MCF 10A (cell line): ENCODE measurements at places on chromosomes 3 and 15. TPM values are rescaled to one million over a fixed set of nuclear protein-coding genes. Genes with fewer than 3 reads are reported as not detected.

IQCH gene
- 4.4 and 5.0 TPM in 2 replicates for total RNA-seq

ZPLD1 gene
- 0.12 and 0.22 TPM in 2 replicates for total RNA-seq

DNA sequence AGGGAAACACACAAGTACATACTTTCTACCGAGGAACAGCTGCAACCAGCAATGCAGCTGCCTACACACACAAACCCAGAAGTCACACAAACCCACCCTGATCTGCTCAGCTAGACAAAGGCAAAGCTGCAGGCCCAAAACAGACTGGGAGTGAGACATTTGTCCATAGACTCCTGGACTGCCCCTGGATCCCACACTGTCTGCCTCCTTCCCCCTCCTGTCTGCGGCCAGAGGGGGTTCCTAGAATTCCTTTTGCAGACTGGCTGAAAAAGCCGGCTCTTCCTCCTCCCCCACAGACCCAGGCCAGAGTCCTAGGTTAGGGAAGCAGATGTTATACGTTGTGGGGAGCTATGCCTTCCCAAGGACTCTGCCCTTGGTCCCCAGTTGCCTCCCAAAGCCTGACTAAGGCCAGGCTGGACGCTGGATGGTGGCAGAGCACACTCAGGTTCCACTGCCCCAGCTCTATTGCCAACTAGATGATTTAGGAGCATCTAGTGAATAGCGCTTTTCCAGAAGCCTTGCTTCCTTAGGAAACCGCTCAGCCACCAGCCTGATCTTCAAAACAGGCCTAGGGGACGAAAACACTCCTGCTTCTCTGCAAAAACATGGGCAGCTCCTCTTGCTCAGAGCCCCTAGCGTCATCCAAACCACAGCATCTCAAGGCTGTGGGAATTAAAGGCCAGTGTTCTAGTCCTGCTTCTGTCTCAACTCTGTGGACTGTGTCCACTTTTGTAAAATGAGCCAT, 37.4 kb upstream of the CILP start:
- H3K27ac ChIP-seq = no peak overlapping the region
- DNase-seq = no peak
- H3K27me3 ChIP-seq = no peaks in the 10 kb centered on the region
- no peaks in the 10 kb centered on the region for H3K4me1 ChIP-seq

- no peaks in the 10 kb centered on the region for H3K27me3 ChIP-seq
- H3K36me3 ChIP-seq = no peaks in the 10 kb centered on the region
- H3K27ac ChIP-seq = peak overlapping the region; percentile 14
- peaks cover 32% of the 10 kb centered on the region for H3K4me1 ChIP-seq
Observed at GRCh38 chr3:4741404-4742307, 237.6 kb upstream of the BHLHE40 start.

GRCh38 chr15:89728254-89728653, 22.8 kb downstream of the MESP1 start:
- H3K4me3 ChIP-seq = no peak overlapping the region
- no peak for DNase-seq
- H3K36me3 ChIP-seq = no peaks in the 10 kb centered on the region
- no peaks in the 10 kb centered on the region for H3K4me1 ChIP-seq

DNA sequence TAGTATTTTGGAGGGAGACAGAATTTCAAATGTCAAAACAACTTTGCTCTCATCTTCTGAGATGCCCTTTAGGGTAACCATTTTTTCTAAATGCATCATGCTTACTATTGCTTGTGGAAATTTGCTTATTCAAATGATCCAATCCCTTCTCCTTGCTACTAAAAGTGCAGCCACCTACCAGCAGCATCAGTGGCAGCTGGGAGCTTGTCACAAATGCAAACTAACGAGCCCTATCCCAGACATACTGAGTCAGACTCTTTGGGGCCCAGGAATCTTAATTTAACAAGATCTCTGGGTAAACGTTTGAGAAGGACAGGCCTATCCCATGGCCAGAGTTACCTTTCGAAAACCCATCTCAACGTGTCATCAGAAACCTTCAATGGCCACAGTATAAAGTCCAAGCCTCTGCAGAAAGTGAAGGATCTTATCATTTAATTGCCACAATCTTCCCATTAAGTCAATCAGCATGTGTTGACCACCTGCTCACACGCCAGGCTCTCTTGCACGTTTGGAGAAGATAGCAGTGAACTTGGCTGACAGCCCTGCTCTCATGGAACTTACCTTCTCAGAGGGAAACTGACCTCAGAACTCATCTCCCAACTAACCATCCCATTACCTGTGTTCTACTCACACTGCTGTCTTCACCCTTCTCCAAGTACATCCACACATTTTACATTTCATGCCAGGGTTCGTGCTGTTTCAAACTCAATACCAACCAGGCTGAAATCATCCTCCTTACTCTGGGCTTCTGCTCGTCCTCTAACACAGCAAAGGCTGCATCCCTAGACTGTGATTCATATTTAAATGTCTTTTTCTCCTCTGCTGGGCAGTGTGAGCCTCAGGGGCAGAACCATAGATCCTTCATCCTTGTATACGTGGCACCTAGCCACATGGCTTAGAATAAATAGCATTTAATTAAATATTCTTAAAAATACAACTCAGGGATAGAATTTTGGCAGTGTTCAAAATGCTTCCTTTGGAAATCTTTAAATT, 24.8 kb upstream of the VGLL4 start:
- DNase-seq = no peak
- peaks cover 8% of the 10 kb centered on the region for H3K36me3 ChIP-seq
- no peak overlapping the region for H3K4me3 ChIP-seq
- H3K27ac ChIP-seq = no peak overlapping the region
- H3K27me3 ChIP-seq = no peaks in the 10 kb centered on the region

DNA sequence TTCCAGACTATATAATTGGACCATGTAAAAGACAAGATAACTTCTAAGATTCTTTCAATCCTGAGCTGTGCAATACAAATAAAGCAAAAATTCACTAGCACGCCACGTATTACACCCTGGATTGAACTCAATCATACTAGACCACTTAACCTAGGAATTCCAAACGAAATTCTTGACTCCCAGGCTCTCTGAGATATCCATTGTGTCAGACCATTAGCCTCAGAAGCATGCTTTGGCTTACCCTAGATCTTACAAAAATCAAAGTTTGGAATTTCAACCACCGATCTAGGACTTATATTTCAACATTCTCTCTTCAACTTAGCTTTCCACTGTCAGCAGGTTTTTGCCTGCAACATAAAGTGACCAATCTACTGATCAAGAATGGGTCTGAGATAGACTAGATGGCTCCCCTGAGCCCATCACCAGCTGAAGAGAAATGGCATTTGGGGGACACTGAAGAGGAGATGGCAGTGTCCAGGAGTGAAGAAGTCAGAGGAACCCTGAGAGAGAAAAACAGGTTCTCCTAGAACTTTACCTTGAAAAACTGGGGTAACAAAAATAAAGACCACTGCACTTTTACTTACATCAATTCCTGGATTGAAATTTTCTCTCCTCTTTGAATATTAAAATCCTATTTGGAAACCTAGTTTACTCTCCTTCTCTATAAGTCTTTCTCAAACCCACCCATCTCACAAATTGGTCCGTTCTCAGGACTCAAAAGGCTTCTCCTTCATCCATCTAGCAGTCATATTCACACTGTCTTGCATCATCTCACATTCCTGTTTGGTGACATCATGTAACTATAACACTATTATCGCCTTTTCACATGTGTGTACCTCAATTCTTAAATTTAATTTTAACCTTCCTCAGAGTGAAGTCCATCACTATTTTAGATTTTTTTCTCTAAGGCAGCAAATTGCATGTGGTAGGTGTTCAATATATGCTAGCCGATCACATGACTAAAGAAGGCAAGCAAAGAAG, 18.5 kb downstream of the CPNE4 start:
- DNase-seq = peak; percentile 62
- no peak overlapping the region for H3K4me3 ChIP-seq
- H3K36me3 ChIP-seq = no peaks in the 10 kb centered on the region
- no peak overlapping the region for H3K27ac ChIP-seq
- peaks cover 63% of the 10 kb centered on the region for H3K27me3 ChIP-seq
- H3K4me1 ChIP-seq = peaks cover 13% of the 10 kb centered on the region

DNA sequence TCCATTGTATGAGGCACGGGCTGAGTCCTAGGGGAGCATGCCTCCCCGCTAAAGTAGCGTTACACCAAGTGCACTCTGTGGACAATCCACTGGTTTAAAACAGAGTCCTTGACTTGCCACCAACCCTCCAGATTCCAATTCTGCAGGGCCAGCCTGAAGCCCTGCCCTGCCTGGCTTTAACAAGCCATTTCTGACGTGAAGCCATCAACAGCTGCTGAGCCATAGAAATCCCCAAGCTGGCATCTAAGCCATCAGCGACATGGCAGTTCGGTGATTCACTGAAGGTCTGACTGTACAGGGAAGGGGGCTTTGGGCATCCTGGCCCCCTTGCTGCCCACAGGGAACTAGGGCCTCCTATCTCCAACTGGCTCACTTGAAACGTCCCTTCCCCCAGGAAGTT, 265.7 kb downstream of the UACA start:
- H3K4me3 ChIP-seq = no peak overlapping the region
- DNase-seq = no peak
- H3K4me1 ChIP-seq = peaks cover 25% of the 10 kb centered on the region

DNA sequence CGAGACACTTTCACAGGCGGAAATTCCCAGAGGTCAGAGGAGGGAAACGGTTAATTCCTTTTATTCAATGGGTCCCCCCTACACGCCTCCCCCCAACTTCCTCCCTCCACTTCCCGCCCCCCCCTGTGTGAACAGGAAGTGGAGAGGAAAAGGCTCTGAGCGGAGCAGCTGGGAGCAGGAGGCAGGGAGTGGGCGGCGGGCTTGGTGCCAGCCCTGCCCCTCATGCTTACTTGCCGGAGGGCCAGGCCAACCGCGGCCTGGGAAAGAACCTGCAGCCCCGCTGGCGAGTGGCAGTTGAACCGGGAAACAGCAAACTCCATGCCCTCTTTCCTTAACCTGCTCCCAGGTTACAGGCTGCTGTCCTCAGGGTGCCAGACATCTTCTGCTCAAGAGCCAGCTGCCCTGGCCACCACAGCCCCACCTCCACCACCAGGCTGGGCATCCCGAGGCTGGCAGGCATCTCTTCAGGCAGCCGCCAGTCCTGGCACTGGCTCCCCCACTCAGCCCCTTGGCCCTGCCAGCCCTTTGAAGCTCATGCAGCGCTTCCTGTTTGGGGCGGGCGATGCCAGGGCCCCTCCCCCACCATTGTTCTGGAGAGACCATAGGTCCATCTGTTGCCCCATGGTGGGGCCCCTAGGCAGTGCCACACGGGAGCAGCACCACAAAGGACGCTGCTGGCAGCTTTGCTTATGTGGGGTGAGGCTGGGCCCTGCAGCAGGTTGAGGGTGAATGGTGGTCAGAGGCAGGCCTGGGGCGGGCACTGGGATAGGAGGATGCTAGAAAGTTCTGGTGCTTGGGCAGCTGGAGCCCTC, 12.9 kb downstream of the VPS18 start:
- H3K27ac ChIP-seq = peak overlapping the region; percentile 59
- peaks cover 35% of the 10 kb centered on the region for H3K4me1 ChIP-seq
- DNase-seq = peak; percentile 46
- peaks cover 26% of the 10 kb centered on the region for H3K36me3 ChIP-seq

DNA sequence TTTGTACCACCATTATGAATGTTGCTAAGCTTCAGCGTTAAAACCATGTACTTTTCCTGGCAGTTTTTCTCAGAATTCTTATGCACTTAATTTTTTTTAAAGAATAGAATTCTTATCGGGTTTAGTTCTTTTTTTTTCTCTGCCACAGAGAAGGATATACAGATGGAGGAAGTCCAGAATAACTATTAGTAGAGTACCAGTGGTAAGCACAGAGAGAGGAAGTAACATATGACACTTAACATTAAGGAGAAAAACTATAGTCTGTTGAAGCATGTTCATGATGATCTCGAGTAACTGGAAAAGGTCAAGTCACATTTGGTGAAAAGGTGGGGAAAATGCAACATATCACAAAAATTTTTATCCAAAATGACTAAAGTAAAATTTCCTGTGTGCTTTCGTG, 68.9 kb downstream of the RNF13 start:
- H3K36me3 ChIP-seq = peaks cover 17% of the 10 kb centered on the region
- no peak overlapping the region for H3K27ac ChIP-seq
- H3K4me1 ChIP-seq = no peaks in the 10 kb centered on the region
- H3K27me3 ChIP-seq = no peaks in the 10 kb centered on the region

DNA sequence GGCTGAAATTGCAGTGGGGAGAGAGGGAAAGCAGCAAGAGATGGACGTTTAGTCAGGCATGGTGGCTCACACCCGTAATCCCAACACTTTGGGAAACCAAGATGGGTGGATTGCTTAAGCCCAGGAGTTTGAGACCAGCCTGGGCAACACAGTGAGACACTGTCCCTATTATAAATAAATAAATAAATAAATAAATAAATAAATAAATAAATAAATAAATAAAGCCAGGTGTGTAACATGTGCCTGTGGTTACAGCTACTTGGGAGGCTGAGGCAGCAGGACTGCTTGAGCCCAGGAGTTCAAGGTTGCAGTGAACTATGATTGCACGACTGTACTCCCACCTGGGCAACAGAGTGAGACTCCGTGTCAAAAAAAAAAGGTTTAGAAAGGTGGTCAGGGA, 54.0 kb upstream of the ARPP19 start:
- H3K36me3 ChIP-seq = peaks cover 66% of the 10 kb centered on the region
- no peak overlapping the region for H3K27ac ChIP-seq
- no peak for DNase-seq
- no peak overlapping the region for H3K4me3 ChIP-seq
